ENCODE measurements at places on chromosomes 4 and X.

- DNase-seq = no peak
Measured at GRCh38 chr4:74016068-74016467, 17.6 kb upstream of the CXCL5 start.

DNA sequence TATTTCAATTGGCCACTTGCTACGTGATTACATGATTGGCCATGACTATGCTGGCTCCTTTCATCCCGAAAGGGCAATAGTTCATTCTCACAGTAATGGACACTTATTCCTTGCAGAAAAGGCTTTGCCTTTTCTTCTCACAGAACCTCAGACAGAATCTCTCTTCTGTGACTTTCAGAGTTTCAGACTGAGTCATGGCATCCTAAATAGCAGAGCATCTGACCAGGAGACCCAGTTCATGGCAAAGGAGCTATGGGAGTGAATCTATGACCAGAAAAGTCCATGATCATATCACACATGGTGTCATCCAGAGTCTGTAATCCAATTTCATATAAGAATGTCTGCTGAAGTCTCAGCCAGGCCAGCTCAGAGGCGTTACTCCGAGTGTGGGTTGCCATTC is 263.3 kb upstream of the CLNK start:
- DNase-seq = no peak

- DNase-seq = no peak
Measured at GRCh38 chr4:15235135-15235534, 192.7 kb upstream of the C1QTNF7 start.

GRCh38 chrX:12771445-12772069 is 19.7 kb upstream of the PRPS2 start:
- peak; percentile 66 for DNase-seq

DNA sequence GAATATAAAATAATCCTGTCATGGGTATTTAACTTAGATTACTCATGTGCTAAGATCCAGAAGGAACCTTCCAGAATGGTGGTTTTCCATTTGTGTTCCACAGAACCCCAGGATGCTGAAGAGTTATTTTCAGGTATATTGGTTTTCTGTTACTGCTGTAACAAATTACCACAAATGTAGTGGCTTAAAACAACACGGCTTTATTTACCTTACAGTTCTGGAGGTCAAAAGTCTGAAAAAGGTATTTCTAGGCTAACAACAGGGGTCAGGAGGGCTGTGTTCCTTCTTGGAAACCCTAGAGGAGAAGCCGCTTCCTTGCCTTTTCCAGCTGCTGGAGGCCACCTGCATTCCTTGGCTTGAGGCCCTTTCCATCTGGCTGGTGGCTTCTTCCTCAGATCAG is 57.9 kb upstream of the HPSE start:
- no peak for DNase-seq

DNA sequence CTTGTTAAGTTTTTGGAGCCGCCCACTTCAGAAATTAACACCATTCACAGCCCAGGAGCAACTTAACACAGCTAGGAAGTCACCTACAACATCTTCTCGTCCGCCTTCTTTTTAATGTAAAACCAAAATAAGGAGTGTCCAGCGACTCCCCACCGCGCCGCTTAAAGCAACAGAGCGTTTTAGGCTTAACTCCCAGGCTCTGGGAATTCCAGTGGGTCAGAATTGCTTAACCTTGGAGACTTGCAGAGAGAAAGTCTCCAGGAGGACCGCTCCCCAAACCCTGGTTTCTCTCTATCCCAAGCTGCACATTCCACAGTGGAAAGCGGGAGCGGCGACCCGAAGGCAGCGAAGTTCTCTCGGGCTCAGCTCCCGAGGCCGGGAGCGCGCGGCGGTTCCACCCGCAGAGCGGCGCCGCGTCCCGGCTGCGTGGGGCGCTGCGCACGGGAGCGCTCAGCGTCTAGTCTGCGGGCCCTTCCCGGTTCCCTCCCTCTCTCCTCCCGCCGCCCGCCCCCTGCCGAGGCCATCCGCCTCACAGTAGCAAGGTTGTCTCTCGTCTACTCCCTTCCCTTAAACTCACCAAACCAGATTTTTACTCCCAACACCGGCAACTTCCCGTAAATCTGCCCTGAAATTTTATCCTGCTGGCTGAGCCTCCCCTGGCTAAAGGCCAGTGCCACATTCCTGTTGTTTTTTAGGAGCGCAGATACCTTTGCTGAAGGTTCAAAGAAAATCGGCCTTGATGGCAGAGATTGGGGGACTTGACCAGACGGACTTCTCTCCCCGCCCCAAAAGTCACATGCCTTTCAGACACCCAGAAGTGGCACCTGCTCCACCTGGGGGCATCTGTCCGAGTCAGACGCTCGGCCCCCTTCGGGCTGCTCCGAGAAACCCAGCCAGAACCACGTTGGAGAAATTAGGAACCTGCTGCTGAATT is at the start of gene RBM47:
TSS of gene RBM47 (minus strand) at position 464 of the 934 bp plus-strand sequence. CDS start 190,971 bp downstream, outside the sequence.
- DNase-seq = peak; percentile 36

- DNase-seq = no peak
Measured at GRCh38 chrX:19772096-19772821, 115.1 kb downstream of the SH3KBP1 start.

DNA sequence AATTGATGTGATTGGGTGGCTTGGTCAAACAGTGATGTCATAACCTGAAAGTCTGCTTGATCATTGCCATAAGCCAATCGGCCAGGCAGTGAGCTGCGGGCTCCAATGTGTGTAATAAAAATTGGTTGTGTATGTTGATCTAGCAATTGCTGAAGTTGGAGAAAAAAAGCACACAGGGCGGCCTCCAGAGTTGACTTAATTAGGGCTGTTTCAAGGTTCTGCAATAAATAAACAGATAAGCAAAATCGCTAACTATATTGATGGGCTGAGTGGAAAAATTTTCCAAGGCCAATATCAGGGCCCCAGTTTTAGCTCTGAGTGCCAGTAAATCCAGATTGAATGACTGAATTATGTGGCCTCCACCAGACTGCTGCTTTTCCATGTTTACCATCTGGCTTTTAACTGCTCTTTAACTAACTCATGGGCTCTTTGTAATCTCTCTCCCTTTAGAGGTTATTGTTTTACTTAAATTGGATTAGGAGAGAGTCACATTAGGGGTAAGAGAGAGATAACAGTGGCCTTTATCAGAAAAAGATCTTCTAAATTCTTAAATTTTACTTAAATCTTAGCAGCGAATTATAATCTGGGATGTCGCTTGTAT is 160.6 kb upstream of the WDFY3 start:
- no peak for DNase-seq

- no peak for DNase-seq
Measured at GRCh38 chrX:20402956-20403355, 136.2 kb upstream of the RPS6KA3 start.
